ENCODE measurements at places on chromosomes 2 and 18.

- DNase-seq, result no peak
Observed at GRCh38 chr2:188964976-188965546, 9.1 kb upstream of the COL3A1 start.

GRCh38 chr2:174158003-174158402 is 90.3 kb downstream of the OLA1 start:
- peak; percentile 71 for DNase-seq

DNA sequence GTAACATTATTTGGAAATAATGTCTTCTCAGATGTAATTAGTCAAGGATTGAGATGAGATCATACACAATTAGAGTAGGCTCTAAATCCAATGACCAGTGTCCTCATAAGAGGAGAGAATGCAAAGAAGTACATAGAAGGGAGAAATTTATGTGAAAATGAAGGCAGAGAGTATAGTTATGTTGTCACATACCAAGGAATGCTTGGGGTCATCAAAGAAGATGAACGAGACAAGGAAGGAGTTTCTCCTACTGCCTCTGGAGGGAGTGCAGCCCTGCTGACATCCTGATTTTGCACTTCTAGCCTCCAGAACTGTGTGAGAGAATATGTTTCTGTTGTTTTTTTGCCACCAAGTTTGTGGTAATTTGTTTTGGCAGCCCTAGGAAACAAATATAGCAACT is 100.1 kb downstream of the GALNT13 start:
- no peak for DNase-seq

DNA sequence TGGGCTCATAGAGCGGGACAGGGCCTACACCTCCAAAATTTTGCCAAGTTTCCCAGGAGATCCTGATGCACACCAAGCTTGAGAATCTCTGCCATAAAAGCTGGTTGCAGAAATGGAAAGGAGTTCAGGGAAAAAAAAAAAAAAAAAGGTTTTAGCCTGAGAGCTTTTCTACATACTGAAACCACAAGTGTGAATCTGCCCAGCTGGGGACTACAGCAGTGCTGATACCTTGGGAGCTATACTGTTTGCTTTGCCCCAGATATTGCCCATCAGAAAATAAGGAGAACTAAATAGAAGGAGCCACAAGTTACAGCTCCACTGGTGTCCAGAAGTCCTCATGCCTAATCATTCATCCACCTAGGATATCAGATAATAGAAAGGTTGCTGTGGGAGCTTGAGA is 38.4 kb upstream of the NCKAP5 start:
- DNase-seq, result no peak

DNA sequence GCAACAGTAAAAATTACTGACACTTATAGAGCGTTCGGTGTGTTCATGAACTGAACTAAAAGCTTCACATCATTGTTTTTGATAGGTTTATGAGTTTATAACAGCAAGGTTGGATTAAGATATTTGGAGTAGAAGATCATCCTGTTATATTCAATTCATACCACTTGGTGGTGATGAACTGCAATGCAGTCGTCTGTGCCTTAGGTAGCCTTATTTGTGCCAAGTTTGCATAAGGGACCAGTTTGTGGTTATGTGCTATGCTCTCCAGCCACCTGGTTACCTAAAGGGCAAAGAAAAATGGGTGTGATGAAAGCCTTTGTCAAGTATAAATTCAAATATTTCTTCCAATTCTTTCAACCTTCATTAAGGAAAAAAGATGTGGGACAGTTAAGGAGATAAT is 150.9 kb upstream of the KCNH7 start:
- DNase-seq, result peak; percentile 28

DNA sequence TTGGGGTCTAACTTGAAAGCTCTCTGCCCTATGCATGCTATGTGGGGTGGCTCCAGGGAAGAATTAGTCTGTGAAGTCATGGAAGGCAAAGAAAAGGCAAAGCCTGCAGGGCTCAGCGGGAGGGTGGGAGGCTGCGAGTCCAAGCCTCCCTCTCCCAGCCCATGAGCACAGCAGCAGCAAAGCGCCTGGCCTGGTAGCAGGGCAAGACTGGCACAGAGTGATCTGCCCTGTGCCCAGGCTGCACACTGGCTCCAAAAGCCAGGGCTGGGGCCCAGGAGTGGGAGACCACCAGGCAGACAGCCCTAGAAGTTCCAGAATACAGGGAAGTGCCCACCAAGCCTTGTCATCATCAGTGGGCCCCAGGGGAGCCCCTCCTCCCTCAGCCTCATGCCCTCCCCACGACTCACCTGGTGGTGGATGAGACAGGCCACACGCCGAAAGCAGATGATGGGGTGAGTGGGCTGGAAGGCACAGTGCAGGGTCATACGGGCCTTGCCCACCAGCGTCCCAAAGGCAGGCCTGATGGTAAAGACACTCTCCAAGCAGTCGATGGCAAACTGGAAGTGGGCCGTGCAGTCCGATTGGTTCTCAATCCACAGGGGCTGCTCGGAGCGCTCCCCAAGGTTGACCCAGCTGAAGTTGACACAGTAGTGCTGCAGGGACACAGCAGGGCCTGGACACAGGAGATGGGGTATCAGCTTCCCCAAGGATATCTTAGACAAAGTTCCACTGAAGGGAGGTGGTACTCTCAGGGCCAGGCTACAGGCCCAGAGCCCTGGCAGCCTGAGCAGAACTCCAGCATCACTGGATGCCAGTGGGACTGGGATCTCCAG is 12.1 kb downstream of the CFAP65 start:
- no peak for DNase-seq

GRCh38 chr2:191999101-191999841 is 152.4 kb upstream of the CAVIN2 start:
- DNase-seq, result no peak

DNA sequence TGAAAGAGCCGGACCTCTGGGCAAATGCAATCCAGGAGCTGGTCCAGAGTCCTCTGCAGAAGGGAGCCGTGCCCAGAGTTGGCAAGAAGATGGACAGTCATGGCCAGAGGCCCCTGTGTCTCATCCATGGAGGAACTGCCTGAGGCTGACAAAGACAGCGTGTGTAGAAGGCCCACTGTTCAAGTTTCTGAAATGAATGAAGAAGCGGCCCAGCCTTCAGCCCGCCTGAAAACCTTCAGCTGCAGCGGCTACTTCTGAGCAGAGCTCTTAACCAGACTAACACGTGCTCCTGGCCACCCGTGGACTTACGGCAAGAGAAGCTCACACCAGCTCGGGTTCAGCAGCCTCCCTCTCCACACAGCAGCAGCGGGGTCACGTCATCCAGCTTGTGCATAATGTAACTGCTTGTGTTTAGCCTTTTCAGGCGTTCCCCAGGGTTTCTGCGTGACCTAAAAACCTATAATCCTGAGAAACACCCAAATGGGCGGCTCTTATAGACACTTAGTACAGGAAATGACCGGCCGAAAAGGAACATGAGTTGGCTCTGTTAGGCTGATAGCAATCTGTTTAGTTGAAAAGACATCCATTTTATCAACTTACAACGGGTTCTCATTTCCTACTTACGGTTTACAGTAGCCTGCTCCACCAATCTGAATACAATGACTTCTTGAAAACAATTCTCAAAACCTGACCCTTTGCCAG is at the start of gene FAM124B:
Gene FAM124B, minus strand, starts transcription at position 467 of the 702 bp plus-strand sequence. Its CDS starts 339 bp downstream, at position 128.
- DNase-seq, result no peak

DNA sequence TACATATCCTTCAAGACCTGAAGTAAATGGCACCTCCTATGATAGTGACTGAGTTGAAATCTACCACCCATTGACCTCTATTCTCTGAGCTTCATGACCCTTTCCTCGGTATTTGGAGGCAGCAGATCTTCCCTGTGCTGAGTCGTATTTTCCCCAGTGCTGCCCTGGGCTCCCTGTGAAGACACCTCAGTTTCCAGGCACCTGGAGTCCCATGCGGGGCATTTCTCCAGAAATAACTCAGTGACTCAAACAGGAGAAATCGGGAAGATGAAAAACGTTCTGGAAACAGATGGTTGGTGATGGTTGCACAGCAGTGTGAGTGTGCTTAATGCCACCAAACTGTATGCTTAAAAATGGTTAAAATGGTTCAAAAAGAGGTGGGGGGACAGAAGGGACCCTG is 18.0 kb downstream of the SMYD1 start:
- DNase-seq, result no peak

DNA sequence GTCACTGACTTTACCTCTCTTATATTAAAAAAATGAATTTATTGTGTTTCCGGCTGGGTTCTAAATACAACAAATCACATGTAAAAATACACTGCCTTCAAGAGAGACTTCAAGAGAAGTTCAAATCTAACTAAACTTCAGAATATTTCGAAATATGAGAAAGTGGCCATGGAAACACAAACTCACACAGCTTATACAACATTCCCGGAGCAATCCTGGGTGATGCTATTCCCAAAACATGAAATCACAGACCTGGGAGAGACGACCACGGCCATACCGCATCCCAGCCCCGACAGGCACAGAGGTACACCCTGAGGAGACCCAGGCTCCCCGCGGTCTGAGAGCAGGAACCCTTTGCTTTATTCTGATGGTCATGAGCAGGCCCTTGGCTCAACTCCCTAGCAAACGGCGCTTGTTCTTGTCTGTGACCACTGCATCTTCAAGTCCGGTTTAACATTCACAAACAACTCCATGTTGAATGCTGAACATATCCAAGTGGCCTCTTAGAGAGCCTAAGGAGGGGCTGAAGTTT is 185.4 kb upstream of the REV1 start:
- DNase-seq, result no peak

DNA sequence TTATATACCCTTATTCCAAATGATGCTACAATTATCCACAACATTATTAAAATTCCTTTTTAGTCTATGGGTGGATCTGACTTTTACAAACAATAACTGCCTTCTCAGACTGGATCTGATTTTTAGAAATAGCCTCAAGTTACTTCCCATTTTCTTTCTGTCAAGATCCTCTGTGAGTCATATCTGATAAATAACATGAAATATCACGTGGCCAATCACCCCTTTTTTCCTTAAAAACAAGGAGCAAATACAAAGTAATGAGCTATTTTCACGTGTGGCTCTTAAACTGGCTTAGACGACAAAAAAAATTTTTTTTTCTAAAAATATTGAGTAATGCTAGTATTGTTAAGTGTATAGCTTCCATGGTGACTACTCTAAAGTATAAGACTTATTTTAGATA is 6.7 kb downstream of the PELI1 start:
- DNase-seq, result no peak

GRCh38 chr2:168311261-168311910 is 64.0 kb upstream of the STK39 start:
- DNase-seq, result peak; percentile 51

GRCh38 chr18:3703732-3704176 is 253.8 kb downstream of the TGIF1 start:
- peak; percentile 74 for DNase-seq

- no peak for DNase-seq
Observed at GRCh38 chr2:20339012-20339411, 11.6 kb downstream of the PUM2 start.

- DNase-seq, result no peak
Observed at GRCh38 chr2:83837823-83838222, 621.3 kb downstream of the SUCLG1 start.

GRCh38 chr2:227856697-227857096 is 14.7 kb upstream of the DAW1 start:
- DNase-seq, result no peak

DNA sequence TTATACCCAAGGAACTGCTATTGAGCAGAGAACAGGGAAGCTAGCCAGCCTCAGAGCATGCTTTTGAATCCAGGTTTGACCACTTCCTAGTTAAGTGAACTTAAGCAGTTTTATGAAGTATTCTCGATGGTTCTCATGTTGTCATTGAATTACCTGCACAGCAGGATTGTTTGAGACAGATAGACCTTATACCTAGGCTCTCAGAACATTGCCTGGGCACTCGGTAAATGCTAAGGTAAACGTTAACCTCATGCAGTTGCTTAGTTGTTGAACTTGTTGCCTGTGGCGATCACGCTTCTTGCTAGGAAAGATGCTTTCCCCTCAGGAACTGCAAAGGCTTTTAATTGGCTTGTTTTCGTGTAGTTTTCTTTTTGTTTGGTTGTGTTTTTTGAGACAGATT is 34.0 kb upstream of the CHMP1B start:
- DNase-seq, result no peak

DNA sequence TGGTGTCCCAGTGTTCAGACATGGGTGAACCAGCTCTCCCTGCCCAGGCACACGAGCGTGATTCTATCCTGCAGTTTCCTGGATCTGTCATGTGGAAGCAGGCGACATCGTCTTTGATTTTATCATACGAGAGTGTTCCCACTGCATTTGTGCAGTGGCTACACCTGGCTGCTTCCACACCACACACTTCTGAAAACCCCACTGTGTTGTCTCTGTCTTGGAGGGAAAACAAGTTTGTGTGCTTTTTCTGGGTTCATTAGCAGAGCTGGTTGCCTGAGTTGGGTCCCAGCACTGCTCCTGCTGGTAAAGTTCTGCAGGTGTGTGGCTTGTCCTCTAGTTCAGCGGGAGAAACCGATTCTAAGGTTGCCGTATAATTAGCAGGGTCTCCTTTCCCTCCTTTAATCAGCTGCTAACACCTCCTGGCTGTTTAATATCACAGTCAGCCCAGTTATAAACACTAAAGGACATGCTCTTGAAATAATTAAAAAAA is 58.5 kb upstream of the TWIST2 start:
- no peak for DNase-seq

DNA sequence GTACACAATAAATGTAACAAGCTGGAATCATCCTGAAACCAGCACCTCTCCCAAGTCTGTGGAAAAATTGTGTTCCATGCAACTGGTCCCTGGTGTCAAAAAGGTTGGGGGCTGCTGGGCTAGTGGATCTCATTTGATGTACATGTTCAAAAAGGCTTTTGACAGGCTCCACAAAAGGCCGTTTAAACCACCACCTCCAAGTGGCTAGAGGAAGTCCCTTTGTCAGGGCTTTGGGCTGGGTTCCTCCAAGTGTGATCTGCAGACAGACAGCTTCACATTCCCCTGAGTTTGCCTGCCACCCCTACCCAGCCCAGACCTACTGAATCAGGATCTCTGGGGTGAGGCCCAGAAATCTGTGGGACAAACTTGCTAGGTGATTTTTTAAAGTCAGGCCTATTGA is 84.7 kb downstream of the TGFA start:
- DNase-seq, result no peak

- DNase-seq, result no peak
Observed at GRCh38 chr2:143476336-143477087, 347.3 kb downstream of the ARHGAP15 start.

- DNase-seq, result no peak
Observed at GRCh38 chr18:70468861-70469547, 180.2 kb downstream of the SOCS6 start.

- DNase-seq, result no peak
Observed at GRCh38 chr2:101983928-101984327, 7.8 kb upstream of the IL1R2 start.

Measured in NCI-H82 (cell line).